SHP77 treated with DMSO at 0.1 percent for 48 hours (cell line): ENCODE measurements at places on chromosomes 16 and 17.
A peak's percentile ranks its signal among the peaks of the same experiment; 100 is the strongest.

DNA sequence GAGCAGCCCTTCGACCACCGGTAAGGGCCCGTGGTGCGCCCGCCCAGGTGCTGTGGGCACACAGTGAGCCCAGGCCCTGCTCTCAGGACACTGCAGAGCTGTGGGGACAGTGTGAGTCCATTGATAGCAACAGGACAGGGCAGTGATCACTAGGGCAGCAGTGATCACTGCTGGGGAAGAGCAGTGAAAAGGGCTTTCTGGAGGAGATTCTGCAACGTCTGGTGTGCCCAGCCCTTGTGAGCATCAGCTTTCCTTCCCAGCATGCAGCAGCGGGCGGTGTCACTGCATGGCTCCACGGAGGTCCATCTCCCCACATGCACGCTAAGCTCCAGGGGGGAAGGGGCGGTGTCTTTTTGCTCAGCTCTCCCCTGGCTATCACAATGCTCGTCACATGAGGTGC, 32.1 kb downstream of the MAP1LC3B start:
- DNase-seq: no peak

DNA sequence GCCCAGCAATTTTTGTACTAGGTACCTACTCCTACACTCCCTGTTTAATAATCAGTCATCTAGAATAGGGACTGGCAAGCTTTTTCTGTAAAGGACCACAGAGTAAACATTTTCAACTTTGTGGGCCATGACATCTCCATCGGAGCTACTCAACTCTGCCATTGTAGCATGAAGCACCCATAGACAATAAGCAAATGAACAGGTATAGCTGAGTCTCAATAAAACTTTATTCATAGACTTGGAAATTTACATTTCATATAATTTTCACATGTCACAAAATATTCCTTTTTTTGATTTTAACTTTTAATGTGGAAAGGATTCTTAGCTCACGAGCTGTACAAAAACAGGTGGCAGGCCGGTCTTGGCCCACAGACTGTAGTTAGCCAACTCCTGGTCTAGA, 345.8 kb downstream of the SOX9 start:
- no peak for DNase-seq

DNA sequence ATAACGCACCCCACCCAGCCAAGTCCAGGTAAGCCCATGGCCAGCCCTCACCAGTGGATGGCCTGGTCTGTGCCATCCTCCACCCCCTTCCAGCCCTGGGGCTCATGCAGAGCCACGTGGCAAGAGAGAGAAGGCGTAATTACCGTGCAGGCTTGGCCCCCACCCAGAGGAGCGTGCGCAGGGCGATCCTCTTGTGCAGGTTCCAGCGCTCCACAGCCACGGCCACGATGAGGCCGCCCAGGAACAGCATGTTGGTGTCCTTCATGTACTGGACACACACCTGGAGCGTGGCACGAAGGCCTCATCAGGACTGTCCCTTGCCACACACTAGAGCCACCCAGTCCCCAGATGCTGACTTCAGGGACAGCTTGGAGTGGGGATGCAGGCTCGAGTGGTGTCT, 6.7 kb downstream of the SLC13A5 start:
- DNase-seq: no peak

DNA sequence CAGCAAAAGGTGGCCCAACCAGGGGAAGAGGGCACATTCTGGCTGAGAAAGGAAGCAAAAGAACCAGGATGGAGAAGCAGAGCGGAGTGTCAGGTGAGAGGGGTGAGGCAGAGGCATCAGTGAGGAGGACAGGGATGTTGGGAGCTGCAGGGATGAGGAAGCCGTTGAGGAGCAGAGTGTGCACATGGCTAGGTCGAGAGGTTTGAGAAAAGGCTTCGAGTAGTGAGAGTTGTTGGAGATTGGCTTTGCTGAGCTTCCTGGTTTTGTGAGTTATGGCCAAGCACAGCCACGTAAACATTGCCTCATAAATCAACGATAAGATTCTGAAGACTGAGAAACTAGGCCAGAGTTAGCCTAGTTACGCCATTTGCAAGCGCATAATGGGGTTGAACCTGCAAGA, 26.9 kb downstream of the DNAH2 start:
- no peak for DNase-seq

- peak; percentile 32 for DNase-seq
Measured at GRCh38 chr17:75238684-75239191, 22.7 kb downstream of the GGA3 start.

GRCh38 chr16:54936979-54937670, 6.5 kb downstream of the IRX5 start:
- DNase-seq: no peak

GRCh38 chr16:58057784-58058183, 32.2 kb downstream of the MMP15 start:
- DNase-seq: no peak

- DNase-seq: no peak
Measured at GRCh38 chr16:4570086-4570485, 13.9 kb downstream of the C16orf96 start.

DNA sequence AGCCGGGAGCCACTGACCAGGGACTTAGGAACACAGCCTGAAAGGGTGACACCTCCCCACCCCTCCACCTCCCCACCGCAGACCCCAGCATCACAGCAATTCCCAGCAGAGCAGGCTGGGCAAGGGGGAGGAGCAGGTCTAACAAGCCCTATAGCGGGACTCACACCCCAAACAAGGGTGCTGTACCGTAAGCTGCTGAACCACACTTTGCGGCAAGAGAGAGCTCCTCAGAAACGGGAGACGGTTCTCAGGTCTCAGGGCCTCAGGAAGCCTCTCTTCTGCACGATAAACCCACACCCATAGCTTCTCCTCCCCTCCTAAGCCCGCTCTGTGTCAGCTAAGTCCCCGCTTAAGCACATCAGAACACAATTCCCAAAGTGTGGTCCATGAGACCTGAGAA, 11.7 kb upstream of the COTL1 start:
- no peak for DNase-seq

GRCh38 chr16:54277845-54278703, 8.5 kb downstream of the IRX3 start:
- DNase-seq: no peak

- no peak for DNase-seq
Measured at GRCh38 chr16:74035816-74036215, 260.8 kb upstream of the PSMD7 start.

DNA sequence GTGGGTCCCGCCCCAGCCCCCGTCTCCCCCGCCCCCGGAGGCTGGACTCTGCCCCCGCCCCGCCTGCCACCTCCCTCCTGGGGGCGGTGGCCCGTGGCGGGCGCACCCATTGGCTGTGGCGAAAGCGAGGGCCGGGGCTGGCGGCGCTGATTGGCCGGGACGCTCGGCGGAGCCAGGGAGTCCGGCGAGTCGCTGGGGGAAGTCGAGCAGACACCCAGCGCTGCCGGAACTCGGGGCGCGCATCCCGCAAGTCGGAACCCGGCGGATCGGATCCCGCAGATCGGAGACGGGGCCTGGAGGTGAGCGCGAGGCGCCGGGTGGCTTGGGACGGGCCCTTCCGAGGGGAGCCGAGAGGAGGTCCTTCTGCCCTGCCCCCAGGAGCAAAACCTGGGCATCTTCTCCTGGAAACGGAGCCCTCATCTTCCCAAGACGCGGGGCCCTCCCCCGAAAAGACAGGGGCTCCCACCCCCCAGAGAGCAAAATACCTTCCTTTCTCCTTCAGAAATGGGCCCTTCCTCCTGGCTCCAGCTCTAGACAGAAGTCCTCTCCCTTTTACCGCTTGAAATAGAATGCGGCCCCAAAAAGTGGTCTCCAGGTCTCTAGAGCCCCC, at the start of gene ABAT:
TSS of gene ABAT (plus strand) at position 205 of the 610 bp plus-strand sequence. CDS start 61,123 bp downstream, outside the sequence.
- peak; percentile 34 for DNase-seq

DNA sequence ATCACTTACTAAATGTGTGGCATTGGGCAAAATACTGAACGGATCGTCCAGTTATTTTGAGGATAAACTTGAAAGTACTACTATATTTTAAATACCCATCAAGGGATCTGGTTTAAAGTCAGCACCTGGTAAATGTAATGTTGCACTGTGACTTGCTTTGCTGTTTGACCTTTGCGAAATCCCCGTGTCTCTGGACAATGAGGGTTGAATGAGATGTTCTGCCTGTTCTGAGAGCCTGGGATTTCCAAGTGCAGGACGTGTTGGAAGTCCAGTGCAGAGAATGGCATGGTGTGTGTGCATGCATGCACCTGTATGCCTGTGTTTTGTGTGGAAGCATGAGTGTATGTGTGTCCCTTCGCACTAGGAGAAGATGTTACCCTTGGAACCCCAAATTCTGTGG, 106.6 kb downstream of the N4BP1 start:
- no peak for DNase-seq

- DNase-seq: no peak
Measured at GRCh38 chr17:68057531-68057952, 22.0 kb downstream of the KPNA2 start.

DNA sequence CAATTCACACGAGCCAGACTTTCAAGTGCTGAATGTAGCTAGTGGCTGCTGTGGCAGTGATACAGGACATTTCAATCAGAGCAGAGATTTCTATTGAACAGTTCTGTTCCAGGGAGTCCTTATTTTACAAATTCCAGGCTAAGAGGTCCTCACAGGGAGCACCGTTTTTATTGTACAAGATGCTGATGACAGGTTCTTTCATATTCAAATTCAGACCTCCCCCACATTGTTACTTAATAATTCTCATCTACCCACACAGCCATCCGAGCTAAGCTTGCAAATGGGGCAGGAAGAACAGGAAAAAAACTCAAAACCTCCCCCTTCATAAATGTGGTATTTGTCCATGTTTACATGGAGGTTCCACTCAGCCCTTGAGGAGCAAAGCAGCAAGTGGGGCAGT, 9.8 kb downstream of the GABARAPL2 start:
- no peak for DNase-seq

DNA sequence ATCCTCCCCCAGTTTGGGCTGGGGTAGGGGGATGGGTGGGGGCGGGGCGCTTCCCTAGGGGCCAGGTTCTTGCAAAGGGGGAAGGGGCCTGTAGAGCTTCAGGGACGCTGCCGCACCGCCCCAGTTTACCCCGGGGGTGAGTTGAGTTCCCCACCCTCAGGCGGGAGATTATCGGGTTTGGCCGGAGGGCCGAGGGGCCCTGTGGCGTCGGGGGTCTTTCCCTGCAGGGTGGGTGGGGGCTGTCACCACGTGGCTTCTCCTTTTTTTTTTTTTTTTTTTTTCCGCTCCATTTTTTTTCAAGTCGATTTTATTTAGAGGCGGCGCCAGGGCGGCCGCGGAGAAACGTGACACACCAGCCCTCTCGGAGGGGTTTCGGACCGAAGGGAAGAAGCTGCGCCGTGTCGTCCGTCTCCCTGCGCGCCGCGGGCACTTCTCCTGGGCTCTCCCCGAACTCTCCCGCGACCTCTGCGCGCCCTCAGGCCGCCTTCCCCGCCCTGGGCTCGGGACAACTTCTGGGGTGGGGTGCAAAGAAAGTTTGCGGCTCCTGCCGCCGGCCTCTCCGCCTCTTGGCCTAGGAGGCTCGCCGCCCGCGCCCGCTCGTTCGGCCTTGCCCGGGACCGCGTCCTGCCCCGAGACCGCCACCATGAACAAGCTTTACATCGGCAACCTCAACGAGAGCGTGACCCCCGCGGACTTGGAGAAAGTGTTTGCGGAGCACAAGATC, at the start of gene IGF2BP1:
TSS of gene IGF2BP1 (plus strand) at position 283 of the 724 bp plus-strand sequence. CDS start at position 644, 361 bp downstream.
- no peak for DNase-seq

GRCh38 chr16:88809676-88810165, 2.0 kb downstream of the APRT start:
- DNase-seq: no peak

- DNase-seq: no peak
Measured at GRCh38 chr16:87457061-87457611, 35.7 kb downstream of the ZCCHC14 start.

- DNase-seq: no peak
Measured at GRCh38 chr17:8744086-8744785, 400 bp downstream of the CCDC42 start.

DNA sequence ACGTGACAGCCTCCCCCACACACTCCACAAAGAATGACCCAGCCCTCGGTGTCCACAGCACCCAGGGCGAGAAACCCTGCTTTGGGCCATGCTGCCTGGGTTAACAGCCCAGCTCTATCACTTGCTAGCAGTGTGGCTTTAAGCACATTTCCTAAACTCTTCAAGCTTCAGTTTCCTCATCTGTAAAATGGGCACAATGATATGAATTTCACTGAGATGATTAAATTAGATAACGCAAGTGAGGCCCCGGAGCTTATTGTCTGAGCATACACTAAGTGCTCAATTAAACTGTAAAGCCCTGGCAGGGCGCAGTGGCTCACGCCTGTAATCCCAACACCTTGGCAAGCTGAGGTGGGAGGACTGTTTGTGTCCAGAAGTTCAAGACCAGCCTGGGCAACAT, 79.4 kb downstream of the LITAF start:
- DNase-seq: no peak

GRCh38 chr17:40354221-40355122, 10.1 kb downstream of the GJD3 start:
- no peak for DNase-seq

DNA sequence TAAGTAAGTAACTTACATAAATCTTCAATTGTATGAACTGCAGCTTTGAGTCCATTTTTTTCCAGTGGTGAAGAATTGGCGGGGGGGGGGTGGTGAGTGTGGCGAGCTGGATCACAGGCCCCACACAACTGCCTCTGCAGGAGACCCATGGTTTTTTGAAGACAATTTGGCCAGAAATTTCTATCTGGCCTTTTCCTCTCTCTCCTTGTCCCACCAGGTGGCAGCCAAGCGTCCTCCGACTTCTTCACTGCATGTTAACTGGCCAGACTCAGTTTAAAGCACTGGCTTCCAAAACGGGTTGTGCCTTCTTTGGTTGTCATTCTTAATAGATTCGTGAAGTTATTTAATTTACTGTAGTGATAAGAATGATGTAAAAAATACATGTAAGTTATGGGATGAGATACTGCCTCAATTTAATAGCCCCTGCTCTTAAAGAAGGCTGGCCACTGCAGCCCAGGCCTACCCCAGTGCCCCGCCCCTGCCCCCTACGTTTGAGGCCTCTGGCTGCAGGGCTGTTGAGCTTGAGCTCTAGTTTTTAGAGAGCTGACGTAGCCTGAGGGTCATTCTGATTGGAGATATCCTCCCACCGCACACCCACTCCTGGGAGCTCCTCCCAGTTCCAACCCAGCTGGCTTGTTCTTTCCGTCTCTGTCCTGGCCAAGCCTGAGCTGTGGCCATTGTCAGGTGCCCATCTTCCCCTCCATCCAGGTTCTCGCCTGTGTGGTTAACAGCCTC, 36.4 kb downstream of the AKAP1 start:
- no peak for DNase-seq

GRCh38 chr16:16144416-16144815, 78.9 kb downstream of the ABCC6 start:
- no peak for DNase-seq
